Central memory CD4-positive, alpha-beta T cell (primary cell): ENCODE measurements at places on chromosomes 5 and 9.

DNA sequence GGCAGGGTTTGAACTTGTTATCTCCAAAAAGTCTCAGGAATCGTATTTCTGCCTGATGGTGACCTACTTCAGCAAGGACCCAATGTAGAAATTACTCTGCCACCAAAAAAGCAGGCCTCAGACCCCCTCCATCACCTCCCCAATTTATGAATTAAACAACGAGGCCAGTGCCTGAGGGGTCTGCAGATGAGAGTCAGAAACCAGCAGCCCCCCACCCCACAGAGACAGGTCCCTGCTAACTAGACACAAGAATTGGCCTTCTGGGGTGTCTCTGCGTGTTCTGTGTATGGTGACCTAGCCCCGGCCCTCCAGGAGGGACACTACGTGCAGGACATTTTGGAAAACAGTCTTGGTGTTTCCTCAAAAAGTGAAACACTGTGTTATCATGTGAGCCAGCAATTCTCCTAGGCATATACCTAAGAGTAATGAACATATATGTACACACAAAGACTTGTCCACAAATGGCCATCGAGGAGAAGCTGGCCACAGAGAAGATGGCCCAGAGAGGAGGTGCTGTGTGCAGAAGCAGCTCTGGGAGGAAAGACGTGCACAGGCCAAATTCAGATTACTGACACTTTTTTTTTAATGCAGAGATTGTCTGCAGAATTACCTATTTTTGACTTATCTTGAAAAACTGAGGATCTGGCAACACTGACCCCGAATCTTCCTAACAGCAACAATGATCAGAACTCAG, 93.8 kb downstream of the ADAMTS2 start:
- DNase-seq, result no peak

DNA sequence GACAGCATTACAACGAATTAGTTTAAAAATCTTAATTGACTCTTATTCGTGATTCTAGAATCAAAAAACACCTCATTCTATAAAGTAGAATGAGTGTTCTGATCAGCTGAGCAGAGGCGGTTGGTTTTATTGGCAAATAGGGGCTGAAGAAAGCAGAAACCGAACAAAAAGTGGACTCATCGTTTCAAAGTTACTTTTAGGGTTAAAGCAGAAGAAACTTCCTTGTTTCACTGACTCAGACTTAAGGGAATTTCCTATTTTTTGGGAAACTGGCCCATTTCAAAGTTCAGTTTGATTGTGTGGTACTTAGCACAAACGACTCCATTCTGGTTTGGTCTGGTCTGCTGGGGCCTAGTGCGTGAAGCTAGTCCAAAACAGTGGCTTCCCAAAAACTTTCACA, 862 bp upstream of the NDUFB6 start:
- DNase-seq, result no peak

DNA sequence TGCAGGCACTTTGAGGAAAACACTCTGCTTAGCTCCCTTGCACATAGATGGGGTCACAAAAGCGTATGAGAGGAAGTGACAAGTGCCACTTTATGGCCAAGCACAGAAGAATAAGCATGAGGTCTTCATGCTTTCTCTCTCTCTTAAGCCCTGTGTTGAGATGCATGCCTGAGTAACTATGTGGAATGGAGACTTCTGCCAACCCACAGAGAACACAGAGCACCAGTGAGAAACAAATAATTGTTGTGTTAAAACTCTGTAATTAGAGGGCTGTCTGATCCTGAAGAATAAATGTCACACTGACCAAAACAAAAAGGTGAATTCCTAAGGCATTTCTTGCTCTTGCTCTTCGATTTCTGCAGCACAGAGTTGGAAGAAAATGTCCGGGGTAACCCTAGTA, 488.5 kb downstream of the CTNND2 start:
- no peak for DNase-seq

DNA sequence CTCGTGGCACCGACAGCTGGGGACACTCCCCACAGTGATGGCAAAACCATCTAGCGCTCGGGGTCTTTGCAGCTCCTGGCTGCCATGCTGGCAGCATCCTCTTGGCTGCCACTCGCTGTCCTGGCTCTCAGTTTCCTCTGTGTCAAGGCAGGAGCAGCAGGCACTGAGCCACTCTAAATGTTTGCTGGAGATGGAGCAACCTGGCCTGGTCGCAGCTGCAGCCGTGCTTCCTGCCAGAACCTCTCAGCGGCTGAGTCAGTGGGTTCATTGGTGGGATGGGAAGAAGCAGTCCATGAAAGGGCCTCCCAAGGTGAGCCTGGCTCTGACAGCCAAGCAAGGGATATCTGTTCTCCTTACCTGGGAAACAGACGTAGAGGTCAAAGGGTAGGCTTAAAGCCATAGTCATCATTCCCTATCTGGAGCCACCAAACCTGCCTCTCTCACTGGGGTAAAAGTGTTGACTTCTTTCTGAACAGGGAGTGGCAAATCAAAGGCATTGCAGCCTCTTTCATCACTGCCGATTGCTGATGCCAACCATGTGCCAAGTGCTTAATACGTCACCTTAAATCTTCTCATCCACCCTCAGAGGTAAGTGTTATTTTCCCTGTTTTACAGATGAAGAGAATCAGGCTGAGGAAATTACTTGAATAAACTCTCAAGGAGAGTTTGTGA, 304.8 kb upstream of the ZNF462 start:
- no peak for DNase-seq

DNA sequence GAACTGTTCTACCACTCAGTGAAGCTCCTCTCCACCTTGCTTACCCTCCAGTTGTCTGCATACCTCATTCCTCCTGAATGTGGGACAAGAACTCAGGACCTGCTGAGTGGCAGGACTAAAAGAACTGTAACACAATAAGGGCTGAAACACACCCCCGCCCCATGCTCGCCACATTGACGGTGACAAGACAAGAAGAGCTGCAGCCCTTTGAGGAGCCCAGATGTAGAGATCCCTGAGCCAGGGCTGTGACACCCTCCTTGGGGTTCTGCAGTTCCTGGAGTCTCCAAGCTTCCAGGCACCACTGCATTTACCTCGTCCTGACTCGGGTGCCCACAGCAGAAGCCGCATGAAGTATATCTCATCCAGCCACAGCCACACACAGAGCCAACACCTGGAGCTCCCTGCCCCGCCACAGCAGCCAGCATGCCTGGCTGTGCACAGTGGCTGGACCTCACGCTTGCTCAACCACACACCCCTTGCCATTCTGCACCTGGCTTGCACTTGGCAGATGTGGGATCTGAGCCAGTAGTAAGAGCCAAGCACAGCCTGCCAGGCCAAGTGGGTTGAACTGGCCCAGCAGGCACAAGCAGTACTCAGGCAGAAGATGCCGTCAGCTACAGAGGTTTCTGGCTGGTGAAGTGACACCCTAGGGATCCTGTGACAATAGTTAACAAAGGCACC, 166.1 kb downstream of the RNF180 start:
- no peak for DNase-seq
